Activated CD8-positive, alpha-beta memory T cell treated with anti-CD3 and anti-CD28 coated beads for 4 hours (primary cell): ENCODE measurements at places on chromosomes 7 and 10.

GRCh38 chr10:49614242-49615198 is 683 bp downstream of the CHAT start:
- DNase-seq = no peak

GRCh38 chr7:127885843-127886242 is 145.4 kb downstream of the LRRC4 start:
- DNase-seq = no peak

DNA sequence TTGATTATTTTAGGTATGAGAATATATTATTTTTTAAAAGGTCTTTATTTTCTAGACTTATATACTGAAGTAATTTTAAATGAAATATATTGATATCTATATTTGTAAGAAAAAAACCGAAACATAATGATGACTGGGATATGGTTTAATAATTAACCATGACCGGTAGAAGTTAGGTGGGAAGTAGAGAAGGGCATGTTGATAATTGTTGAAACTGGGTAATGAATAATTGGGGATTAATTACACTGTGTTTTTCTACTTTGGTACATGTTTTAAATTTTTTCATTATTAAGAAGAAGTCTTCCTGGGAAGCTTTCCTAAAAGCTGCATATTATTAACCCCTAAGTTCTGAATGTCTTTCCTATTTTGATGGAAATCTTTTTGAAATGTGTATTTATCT is 16.3 kb downstream of the TSPAN12 start:
- no peak for DNase-seq

- DNase-seq = no peak
Observed at GRCh38 chr7:50339990-50340500, 35.5 kb downstream of the IKZF1 start.

DNA sequence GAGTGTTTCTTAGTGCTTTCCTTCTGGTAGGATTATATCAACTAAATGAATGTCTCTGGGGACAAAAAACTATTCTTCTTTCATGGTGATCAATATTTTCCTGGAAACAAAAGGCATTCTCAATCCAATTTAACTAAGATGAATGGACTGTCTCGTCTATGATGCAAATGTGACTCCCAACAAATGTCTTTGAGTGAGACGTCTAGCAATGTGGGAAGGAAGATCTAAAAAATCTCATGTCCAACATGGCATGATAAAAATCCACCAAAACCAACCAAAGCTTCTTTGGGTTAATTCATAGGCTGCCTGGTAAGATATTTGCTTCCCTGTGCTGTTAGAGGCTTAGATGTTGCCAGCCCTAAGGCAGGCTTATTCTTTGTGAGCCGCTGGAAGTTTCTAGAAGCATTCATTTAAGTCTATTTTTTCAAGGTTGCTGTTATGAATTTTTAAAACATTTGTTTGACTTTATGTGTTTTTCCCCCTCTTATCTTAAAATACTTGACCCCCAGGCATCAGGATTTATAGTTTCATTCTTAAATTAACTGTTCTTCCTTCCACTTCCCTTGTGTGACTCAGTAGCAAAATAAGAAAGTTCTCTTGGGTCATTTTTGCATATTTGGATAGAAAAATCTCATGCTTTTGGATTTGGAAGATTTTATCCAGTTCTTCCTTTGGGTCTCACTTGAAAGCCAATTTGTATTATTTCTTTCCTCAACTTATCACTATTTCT is 156.3 kb downstream of the NRP1 start:
- no peak for DNase-seq

- DNase-seq = no peak
Observed at GRCh38 chr7:110071192-110071591, 1019.7 kb upstream of the LRRN3 start.

DNA sequence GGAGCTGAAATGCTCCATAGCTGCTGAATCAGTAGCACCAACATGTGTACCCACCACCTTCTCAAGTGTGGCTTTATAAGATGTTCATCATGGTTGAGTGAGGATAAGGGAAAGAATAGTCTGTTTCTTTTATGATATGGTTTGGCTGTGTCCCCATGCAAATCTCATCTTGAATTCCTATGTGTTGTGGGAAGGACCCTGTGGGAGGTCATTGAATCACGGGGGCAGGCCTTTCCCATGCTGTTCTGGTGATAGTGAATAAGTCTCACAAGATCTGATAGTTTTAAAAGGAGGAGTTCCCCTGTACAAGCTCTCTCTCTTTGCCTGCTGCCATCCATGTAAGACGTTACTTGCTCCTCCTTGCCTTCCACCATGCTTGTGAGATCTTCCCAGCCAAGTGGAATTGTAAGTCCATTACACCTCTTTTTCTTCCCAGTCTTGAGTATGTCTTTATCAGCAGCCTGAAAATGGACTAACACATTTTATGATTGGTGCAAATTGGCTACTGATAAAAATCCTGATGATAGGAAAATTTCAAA is 799.9 kb downstream of the TNS3 start:
- DNase-seq = no peak

DNA sequence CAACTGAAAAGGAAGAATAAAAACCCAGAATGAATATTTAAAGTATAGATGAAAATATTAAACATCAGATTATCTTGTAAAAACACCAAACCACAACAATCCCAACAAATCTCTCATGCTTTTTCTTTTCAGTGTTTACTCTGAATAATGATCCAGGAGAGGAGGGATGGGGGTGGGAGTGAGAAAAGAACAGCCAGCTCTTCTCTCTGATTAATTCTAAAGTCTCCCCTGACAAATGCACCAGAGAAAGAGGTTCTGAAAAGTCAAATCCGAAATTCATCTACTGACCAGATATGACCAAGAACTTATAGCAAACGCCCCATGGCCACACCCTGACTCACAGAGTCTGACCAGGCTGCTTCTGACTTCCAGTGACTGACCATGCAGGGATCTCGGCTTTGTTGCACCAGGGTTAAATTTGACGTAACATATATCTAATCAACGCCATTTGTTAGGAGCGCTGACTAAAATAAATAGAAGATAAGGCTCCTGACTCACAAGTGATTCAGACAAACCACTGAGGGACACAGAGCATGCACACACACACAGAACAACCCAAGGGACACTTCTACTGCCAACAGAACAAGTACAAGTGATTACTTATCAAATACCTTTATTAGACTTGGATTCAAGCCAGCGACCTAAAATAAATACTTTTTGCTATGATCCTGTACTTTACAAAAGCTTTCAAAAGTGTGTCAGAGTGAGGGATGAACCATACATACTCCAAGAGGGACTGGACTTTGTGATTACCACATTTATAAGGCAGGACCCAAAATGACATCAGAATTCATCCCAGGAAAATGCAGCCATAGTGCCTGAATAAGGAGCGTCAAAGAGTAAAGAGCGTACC is 9.3 kb upstream of the SPOCK2 start:
- no peak for DNase-seq

- no peak for DNase-seq
Observed at GRCh38 chr10:74831518-74832120, 5.2 kb downstream of the KAT6B start.

GRCh38 chr7:149869867-149870266 is 3.9 kb upstream of the ATP6V0E2 start:
- DNase-seq = no peak

DNA sequence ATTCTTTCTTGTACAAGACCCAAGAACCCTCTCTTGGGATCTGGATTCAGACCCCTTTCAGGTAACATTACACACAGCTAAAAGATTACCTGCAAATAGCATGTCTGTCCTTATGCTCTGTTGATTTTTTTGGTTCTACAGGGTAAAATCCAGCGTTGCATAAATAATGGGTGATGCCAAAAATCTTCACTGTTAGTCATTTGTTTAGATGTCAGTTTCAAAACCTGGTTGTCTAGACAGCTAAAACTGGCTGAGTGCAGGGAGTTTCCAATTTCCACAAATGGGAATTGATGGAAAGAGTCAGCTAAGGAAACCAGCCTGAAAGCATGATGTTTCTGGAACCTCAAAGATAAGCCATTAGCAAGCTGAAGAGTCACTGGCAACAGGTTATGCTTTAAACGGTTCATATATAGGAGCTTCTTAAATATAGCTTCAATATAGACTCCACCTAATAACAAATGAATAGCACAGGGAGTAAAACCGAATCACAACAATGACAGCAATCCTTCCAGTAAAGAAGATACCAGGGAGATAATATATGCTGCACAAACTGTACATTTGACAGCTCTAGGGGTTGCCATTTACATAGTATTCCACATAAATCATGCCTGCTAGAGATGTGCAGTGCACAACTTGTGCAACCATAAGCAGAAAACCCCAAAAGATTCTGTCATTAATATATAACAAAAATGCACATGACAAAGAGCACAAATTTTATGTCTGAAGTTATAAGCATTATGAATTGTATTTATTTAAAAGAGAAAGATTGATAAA is 20.4 kb downstream of the CCDC71L start:
- no peak for DNase-seq

DNA sequence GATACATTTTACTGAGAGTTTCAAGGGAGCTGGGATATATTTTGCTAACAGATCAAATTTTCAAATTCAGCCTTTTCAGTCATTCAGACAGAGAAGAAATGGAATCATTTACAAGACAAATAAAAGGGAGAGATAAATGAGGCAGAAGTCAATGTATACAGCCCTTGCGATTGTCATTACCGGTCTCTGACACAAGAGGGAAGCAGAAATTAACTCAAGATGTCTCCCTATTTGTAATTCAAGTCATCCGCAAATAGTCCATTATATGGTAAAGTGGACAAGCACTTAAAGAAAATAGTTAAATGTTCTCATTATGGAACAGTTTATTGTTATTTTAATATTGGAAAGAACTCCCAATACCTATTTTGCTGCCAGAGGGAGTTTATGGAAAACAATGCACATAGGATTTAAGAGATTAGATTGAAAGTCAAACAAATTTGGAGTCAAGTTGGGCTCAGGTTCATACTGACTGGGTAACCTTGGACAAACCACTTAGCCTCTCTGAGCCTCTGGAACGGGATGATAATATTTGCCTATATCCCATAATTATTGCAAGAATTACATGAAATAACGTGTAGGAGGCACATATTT is 89.3 kb upstream of the PRKCQ start:
- DNase-seq = no peak

DNA sequence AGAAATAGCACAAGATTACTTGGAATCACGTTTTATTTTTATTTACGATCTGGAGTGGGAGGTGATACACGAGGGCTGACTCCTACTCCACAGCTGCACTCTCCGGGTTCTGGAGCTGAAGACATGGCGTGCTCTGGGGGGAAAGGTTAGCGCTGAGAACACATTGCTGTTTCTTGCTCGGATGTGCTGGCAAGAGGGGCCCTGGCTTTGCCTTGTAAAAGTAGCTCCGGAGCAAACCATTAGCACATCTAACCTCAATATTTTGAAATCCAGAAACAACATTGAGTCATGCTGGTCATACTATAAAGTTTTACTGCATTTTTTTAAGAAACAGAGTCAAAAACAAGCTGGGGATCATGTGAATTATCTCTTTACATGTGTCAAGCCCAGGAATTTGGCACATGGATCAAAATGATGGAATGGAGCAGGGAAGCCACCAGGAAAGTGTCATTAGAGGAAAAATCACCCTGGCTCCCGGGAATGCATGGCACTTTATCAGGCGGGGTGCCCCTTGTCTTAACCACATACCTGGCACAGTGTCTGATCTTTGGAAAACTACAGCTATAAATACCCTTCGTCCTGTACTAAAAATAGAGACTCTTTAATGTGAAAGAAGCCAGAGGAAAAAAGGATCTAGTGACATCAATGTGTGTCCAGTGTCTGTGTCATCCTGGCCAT is 31.6 kb upstream of the LYZL1 start:
- no peak for DNase-seq

DNA sequence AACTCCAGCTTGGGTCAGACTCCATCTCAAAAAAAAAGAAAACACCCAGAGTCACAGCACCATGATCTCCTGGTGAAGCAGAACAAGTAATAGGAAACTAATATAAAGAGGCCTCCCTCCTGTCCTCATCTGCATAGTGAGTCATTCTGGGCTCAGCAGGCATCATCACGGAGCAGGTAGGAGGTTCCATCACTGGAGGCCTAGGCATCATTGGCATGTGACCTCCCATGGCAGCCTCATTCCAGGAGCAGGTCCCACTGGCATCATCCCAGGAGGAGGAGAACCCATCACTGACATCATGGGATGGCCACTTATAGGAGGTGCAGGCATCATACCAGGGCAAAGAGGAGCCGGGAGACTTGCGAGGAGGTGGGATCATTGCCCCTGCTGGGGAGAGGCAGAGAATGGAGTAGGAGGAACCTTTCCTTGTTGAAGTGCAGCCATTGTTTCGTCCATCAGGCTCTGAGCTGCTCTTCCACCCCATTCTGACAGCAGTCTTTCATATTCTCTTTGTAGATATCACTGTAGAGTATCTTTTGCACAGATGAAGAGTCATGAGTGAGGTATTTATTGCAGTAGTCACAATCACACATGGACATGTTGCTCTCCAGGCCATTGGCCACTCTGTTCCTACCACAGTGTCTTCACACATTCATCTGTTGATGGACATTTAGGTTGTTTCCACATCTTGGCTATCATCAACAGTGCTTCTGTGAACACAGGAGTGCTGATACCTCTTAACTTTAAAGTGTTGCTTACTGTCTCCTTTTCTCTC is 73.8 kb downstream of the OSBPL3 start:
- DNase-seq = no peak

DNA sequence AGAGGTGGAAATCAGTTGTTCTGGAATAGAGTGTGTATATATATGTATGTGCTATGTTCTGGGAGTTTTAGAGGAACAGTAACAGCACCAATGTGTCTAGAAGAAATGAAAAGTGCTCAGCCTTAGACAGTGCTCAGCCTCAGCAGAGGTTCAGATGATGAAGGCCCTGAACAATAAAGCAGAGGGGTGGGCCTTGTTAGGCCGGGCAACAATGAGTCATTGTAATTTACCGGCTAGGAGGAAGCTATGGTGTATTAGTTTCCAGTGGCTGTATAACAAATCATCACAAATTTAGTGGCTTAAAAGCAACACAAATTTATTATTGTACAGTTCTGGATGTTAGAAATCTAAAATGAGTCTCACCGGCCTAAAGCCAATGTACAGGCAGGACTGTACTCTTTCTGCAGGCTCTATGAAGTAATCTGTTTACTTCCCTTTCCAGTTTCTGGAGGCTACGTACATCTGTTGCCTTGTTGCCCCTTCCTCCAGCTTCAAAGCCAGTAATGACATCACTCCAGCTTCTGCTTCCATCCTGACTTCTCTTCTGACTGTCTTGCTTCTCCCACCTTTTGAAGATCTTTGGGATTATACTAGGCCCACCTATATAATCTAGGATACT is 84.6 kb downstream of the CH25H start:
- DNase-seq = no peak

DNA sequence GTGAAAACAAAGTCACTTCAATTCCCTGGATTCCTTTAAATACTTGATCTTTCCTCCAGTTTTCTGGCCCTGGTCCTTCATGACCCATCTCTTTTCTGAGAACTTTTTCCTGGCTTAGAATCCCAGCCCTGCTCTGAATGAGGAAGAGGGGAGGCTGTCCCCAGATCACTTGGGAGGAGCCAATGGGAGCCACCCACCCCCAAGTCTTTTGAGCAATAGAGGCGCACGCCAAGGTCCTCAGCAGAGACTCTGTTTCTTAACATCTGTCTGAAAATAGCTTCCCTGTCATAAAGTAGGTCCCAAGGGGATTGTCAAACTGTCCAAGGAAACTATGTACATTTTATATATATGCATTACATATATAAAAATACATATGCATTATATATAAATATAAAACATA is 126.8 kb downstream of the ADRA2A start:
- DNase-seq = no peak

GRCh38 chr10:112962343-112962742 is 12.3 kb downstream of the TCF7L2 start:
- no peak for DNase-seq

- no peak for DNase-seq
Observed at GRCh38 chr7:26860361-26860760, 4.0 kb downstream of the SKAP2 start.
